Activated CD4-positive, alpha-beta memory T cell treated with anti-CD3 and anti-CD28 coated beads for 36 hours (primary cell): ENCODE measurements at places on chromosomes 2 and 18. TPM values are rescaled to one million over a fixed set of nuclear protein-coding genes. Genes with fewer than 3 reads are reported as not detected.

DNA sequence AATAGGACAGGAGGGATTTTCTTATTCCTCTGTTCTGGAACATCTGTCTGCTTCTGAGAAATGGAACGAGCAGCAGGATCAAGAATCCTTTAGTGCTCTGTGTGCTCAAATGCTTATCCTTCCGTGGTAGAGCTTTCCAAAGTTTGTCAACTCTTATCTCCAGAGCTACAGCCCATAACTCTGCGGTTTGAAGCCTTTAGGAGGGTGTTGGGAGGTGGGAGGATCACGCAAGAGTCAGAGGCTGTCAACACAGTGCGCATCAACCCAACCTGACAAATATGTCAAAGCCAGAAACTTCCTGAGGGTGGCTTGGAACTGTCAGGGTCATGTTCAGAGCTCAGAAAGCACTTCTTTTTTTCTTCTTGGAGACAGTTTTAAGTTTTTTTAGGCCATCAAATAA lies 95.9 kb downstream of the CRIM1 start:
- no peaks in the 10 kb centered on the region for H3K36me3 ChIP-seq
- no peak overlapping the region for H3K4me3 ChIP-seq
- no peaks in the 10 kb centered on the region for H3K27me3 ChIP-seq
- DNase-seq, result no peak
- H3K4me1 ChIP-seq, result no peaks in the 10 kb centered on the region

GRCh38 chr2:48070415-48070814 lies 164.1 kb upstream of the FBXO11 start:
- peaks cover 8% of the 10 kb centered on the region for H3K27me3 ChIP-seq
- no peak for DNase-seq
- no peak overlapping the region for H3K4me3 ChIP-seq
- no peaks in the 10 kb centered on the region for H3K36me3 ChIP-seq

GRCh38 chr2:143435131-143435530 lies 305.9 kb downstream of the ARHGAP15 start:
- peaks cover 39% of the 10 kb centered on the region for H3K4me1 ChIP-seq
- peaks cover 7% of the 10 kb centered on the region for H3K36me3 ChIP-seq
- DNase-seq, result no peak
- no peak overlapping the region for H3K4me3 ChIP-seq
- H3K27ac ChIP-seq, result no peak overlapping the region

- H3K27ac ChIP-seq, result no peak overlapping the region
- no peak overlapping the region for H3K4me3 ChIP-seq
- peaks cover 5% of the 10 kb centered on the region for H3K27me3 ChIP-seq
- peaks cover 5% of the 10 kb centered on the region for H3K4me1 ChIP-seq
- DNase-seq, result no peak
- no peaks in the 10 kb centered on the region for H3K36me3 ChIP-seq
Observed at GRCh38 chr2:151971301-151972051, 127.4 kb downstream of the CACNB4 start.

GRCh38 chr2:218145124-218145523 lies 19.3 kb downstream of the CXCR2 start:
- no peaks in the 10 kb centered on the region for H3K4me1 ChIP-seq
- no peak overlapping the region for H3K4me3 ChIP-seq
- peaks cover 2% of the 10 kb centered on the region for H3K27me3 ChIP-seq
- DNase-seq, result no peak
- H3K36me3 ChIP-seq, result no peaks in the 10 kb centered on the region

- H3K27ac ChIP-seq, result peak overlapping the region; percentile 51
- peaks cover 16% of the 10 kb centered on the region for H3K36me3 ChIP-seq
- no peak for DNase-seq
- peak overlapping the region; percentile 91 for H3K4me3 ChIP-seq
- peaks cover 13% of the 10 kb centered on the region for H3K4me1 ChIP-seq
Observed at GRCh38 chr2:108787216-108787541, 608 bp downstream of the CCDC138 start.

DNA sequence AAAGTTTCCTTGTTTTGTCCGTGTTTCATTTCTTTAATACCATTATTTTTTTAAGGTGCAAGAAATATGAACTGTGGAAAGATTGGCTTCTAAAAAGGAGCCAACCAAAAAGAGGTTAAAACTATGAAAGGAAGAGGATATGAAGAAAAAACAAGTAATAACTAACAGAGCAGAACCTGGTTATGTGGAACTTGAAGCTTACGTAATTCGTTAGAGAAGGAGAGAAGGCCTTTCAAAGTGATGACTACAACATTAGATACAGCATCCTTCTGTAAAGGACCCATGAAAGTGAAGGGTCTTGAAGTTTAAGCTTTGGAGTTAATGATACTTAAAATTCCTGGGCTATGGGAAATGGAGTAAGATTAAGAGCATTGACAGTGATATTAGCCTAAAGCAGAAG lies 84.5 kb downstream of the ANKRD12 start:
- peaks cover 47% of the 10 kb centered on the region for H3K36me3 ChIP-seq
- no peak for DNase-seq
- H3K4me1 ChIP-seq, result peaks cover 11% of the 10 kb centered on the region
- no peak overlapping the region for H3K4me3 ChIP-seq

- H3K4me1 ChIP-seq, result peaks cover 4% of the 10 kb centered on the region
- H3K36me3 ChIP-seq, result peaks cover 38% of the 10 kb centered on the region
- no peak overlapping the region for H3K4me3 ChIP-seq
- H3K27me3 ChIP-seq, result no peaks in the 10 kb centered on the region
- DNase-seq, result no peak
Observed at GRCh38 chr18:24443870-24444269, 16.6 kb upstream of the HRH4 start.

GRCh38 chr2:96801005-96801785 lies 14.9 kb upstream of the CNNM3 start:
- H3K4me1 ChIP-seq, result peaks cover 4% of the 10 kb centered on the region
- H3K27me3 ChIP-seq, result no peaks in the 10 kb centered on the region
- no peak overlapping the region for H3K4me3 ChIP-seq
- no peak overlapping the region for H3K27ac ChIP-seq
- peak; percentile 86 for DNase-seq

- no peaks in the 10 kb centered on the region for H3K27me3 ChIP-seq
- H3K27ac ChIP-seq, result no peak overlapping the region
- H3K4me3 ChIP-seq, result no peak overlapping the region
- peaks cover 23% of the 10 kb centered on the region for H3K4me1 ChIP-seq
- no peak for DNase-seq
- H3K36me3 ChIP-seq, result peaks cover 7% of the 10 kb centered on the region
Observed at GRCh38 chr2:181183878-181184542, 203.6 kb downstream of the UBE2E3 start.

FEV gene
- total RNA-seq, result not detected

GRCh38 chr2:84959566-84960506 lies 11.1 kb upstream of the KCMF1 start:
- H3K4me1 ChIP-seq, result peaks cover 30% of the 10 kb centered on the region
- no peaks in the 10 kb centered on the region for H3K27me3 ChIP-seq
- DNase-seq, result no peak
- peaks cover 27% of the 10 kb centered on the region for H3K36me3 ChIP-seq

ACVR1C gene
- 2.0 TPM for total RNA-seq

DNA sequence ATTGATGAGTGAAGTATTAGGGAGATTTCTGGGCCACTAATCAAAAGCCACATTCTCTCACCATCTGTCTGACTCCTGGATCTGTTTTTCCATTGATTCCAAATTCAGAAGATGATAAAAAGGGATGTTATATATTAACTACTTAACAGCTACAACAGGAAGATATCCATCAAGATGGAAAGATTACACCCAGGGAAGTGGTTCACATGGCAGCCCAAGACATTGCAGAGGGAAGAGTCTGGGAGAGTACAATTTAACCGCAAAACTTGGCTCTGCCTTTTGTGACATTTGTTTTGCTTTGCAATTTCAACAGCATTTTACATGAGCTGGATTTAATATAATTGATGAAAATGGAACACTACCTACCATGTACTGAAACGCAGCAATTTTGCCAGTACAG lies 22.5 kb upstream of the TCF4 start:
- no peak for DNase-seq
- no peak overlapping the region for H3K4me3 ChIP-seq
- H3K27ac ChIP-seq, result no peak overlapping the region
- no peaks in the 10 kb centered on the region for H3K27me3 ChIP-seq
- no peaks in the 10 kb centered on the region for H3K4me1 ChIP-seq

DNA sequence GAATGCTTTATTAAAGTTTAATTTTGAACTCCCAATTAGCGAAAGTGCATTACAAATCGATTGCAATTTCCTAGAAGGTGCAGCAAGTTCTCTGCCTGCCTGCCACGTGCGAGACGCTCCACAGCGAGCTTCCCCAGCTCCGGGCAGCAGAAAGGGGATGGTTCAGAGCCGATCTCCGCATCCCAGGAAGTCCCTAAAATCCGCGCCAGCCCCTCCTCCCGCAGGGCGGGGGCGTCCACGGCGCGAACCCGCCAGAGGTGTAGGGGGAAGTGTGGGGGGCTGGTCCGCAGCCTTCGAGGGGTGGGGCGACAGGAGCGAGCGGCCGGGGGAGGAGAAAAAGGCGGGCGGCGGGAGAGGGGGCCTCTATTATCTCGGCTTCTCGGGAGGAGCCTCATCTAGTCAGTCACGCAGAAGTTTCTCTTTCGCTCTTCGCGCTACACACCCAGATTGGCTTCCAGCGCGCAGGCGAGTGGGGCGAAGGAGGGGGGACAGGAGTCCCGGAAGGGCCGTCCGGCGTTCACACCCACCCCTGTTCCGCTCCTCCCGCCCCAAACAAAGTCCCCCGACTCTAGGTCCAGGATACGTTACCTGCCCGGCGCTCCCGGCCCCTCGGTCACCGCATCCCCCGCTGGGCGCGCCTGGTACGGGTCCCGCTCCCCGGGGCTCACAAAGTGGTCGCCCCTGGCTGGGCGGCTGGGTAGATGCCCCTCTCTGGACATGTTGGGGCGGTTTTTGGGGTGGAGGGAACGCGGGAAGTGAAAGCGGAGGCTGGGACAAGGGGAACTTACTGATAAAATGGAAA lies 9.1 kb upstream of the NR4A2 start:
- H3K4me3 ChIP-seq, result peak overlapping the region; percentile 94
- no peaks in the 10 kb centered on the region for H3K27me3 ChIP-seq
- H3K27ac ChIP-seq, result peak overlapping the region; percentile 99
- H3K4me1 ChIP-seq, result peaks cover 47% of the 10 kb centered on the region
- no peaks in the 10 kb centered on the region for H3K36me3 ChIP-seq

GRCh38 chr2:175446201-175446600 lies 264.7 kb upstream of the ATP5MC3 start:
- H3K36me3 ChIP-seq, result no peaks in the 10 kb centered on the region
- H3K4me1 ChIP-seq, result no peaks in the 10 kb centered on the region
- no peak overlapping the region for H3K27ac ChIP-seq
- no peaks in the 10 kb centered on the region for H3K27me3 ChIP-seq
- H3K4me3 ChIP-seq, result no peak overlapping the region
- no peak for DNase-seq

SNTG2 gene
- total RNA-seq, result 0.94 TPM

DNA sequence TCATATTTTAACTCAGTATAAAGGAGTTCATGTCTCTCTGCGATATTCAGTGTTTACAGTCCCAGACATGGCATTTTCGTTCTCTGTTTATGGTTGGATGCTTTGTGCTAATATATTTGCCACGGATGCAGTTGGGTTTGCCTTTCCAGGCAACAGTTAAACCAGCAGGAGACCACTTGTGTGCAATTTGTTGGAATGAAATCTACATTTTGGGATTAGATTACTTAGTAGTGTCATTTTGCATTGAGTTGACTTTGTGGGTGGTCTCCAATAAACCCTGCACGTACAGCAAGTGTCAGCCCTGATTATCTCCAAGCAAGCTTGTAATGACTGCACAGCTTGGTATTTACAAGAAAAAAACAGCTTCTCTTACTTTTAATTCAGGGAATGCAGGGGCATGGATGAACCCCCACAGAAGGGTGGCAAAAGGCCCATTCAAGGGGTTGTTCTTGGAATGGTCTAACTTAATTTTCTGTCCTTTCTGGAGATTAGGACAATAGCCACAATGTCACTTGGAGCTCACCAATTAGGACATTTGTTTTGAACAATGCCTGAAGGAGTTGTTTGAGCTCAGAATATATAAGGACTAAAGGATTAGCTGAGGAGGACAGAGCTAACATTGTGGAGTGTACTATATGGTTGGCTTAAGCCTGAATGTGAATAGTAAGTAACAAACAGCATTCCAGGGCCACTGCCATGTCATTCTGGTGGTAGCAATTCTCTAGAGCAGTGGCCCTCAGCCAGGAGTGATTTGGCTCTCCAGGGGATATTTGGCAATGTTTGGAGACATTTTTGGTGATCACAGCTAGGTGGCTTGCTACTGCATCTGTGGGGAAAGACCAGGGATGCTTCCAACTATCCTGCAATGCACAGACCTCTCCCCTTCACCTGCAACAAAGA lies 121.5 kb downstream of the SLC4A3 start:
- peaks cover 3% of the 10 kb centered on the region for H3K27me3 ChIP-seq
- no peaks in the 10 kb centered on the region for H3K36me3 ChIP-seq
- H3K27ac ChIP-seq, result no peak overlapping the region
- H3K4me1 ChIP-seq, result no peaks in the 10 kb centered on the region
- DNase-seq, result no peak

DNA sequence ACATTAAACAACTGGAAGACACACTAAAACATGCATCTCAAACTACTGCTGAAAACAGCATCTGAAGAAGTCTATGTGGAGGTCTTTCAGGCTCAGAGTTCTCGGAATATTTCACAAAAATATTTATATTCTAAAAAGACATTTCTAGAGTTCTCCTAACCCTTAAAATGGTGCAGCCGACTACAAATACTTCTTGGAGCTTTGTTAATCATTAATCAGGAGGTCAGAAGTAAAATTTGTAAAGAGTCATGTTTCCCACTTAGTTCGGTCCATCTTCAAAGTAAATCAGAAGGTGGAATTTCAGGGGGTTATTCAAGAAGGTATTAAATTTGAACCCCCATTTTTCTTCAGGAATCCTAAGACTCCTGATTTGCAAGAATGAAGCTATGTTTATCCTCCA lies 72.7 kb downstream of the FAM228A start:
- H3K4me1 ChIP-seq, result no peaks in the 10 kb centered on the region
- no peak for DNase-seq
- H3K27me3 ChIP-seq, result no peaks in the 10 kb centered on the region
- H3K36me3 ChIP-seq, result peaks cover 13% of the 10 kb centered on the region

GRCh38 chr18:24656050-24656449 lies 195.6 kb downstream of the HRH4 start:
- H3K27ac ChIP-seq, result no peak overlapping the region
- H3K4me1 ChIP-seq, result peaks cover 12% of the 10 kb centered on the region
- DNase-seq, result no peak
- H3K27me3 ChIP-seq, result no peaks in the 10 kb centered on the region
- H3K36me3 ChIP-seq, result no peaks in the 10 kb centered on the region

TGFA gene
- 0.58 TPM for total RNA-seq
